ENCODE measurements at places on chromosomes 1 and 21. TPM values are rescaled to one million over a fixed set of nuclear protein-coding genes. Genes with fewer than 3 reads are reported as not detected.

The TMED5 gene
- 68.1 TPM for total RNA-seq

The KRTAP21-2 gene
- not detected for total RNA-seq

The SLAMF1 gene
- 0.22 TPM for total RNA-seq

The FABP3 gene
- not detected for total RNA-seq

The GBP5 gene
- 0.40 TPM for total RNA-seq

The PGM1 gene
- total RNA-seq: 0.31 TPM

DNA sequence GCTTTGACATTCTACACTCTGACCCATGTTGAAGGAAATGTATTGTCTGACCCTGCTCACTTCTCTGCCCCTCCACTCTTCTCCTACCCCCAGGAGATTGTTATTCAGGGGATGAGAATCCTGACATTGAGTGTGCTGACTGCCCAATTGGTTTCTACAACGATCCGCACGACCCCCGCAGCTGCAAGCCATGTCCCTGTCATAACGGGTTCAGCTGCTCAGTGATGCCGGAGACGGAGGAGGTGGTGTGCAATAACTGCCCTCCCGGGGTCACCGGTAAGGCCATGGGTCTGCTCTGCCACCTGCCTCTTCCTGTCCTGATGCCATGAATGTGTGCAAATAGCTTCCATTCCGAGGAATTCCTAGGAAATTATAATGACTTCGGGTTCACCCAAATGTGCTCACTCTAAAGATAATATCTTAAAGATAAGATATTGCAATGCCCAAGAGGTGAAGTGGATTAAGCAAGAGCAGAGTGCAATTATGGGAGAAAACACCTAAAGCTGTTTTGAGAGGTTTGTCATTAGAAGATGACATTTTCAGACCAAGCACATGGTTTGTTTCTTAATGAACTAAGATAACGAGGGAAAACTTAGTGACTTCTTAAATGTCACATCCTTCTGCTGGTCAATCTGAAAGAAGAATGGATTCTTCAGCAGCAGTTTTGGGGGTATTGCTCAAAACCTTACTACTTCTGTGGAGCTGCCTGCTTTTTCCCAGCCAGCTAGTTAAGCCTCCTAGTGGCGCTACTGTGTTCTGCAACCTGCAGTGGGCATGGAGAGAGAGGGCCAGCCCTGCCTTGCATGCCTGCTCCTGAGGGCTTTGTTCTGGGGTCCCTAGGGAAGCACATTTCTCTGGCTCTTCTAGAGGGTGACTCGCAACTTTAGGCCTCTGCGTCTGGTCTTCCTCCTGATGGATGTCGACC, 41.6 kb downstream of the LAMC2 start:
- H3K36me3 ChIP-seq: no peaks in the 10 kb centered on the region
- H3K4me3 ChIP-seq: no peak overlapping the region
- peaks cover 34% of the 10 kb centered on the region for H3K27me3 ChIP-seq
- H3K4me1 ChIP-seq: no peaks in the 10 kb centered on the region
- peak; percentile 71 for DNase-seq
- no peak overlapping the region for H3K27ac ChIP-seq

DNA sequence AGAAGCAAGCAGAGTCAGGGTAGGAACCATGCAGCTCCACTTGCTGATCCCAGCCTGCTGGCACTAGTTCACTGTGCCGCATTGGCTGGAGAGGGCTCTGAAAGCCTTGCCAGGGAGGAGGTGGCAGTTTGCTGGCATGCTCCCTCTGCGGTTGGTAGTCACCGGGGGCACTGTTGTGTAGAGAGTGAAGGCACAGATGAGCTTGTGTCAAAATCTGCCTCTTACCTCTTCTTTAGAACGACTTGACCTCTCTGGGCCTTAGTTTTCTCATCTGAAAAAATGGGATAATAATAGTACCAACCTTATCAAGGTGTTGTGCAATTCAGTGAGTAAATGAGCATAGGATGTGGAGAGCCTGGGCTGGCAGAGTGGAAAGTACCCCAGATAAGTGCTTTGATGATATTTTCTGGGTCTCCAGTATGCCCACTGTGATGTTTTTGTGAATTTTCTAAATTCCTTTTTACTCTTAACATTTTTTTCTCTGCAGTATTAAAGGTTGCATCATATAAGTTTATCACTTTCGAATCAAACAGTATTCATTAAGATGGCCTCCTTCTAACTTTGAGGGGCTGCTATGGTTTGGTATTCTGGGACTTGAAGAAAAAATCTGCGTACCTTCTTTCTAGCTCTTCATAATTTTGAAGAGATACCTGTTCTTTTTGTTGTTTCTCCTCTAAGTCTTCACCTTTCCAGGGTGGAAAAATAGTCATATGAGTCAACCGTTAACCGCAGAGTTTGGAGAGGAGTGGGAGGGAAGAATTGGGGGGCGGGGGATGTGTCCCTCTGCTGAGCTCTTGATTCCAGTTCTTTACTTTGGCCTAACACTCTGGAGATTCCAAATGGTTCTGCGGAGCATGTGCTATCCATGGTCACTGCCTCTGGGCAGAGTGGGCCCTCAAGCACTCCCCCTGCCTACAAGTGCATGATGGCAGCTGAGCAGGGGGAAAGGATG, 26.8 kb downstream of the SZRD1 start:
- H3K27me3 ChIP-seq: no peaks in the 10 kb centered on the region
- H3K36me3 ChIP-seq: peaks cover 63% of the 10 kb centered on the region
- H3K4me3 ChIP-seq: no peak overlapping the region
- peaks cover 18% of the 10 kb centered on the region for H3K4me1 ChIP-seq

- H3K4me1 ChIP-seq: no peaks in the 10 kb centered on the region
- H3K36me3 ChIP-seq: no peaks in the 10 kb centered on the region
- no peaks in the 10 kb centered on the region for H3K27me3 ChIP-seq
- H3K27ac ChIP-seq: no peak overlapping the region
- no peak overlapping the region for H3K4me3 ChIP-seq
- no peak for DNase-seq
These were observed 46.5 kb downstream of the CYP2J2 start for GRCh38 chr1:59879996-59880505.

GRCh38 chr1:29779146-29779545, 542.8 kb downstream of the PTPRU start:
- peaks cover 8% of the 10 kb centered on the region for H3K27me3 ChIP-seq
- H3K27ac ChIP-seq: no peak overlapping the region
- no peak for DNase-seq
- H3K4me3 ChIP-seq: no peak overlapping the region
- no peaks in the 10 kb centered on the region for H3K4me1 ChIP-seq
- no peaks in the 10 kb centered on the region for H3K36me3 ChIP-seq

DNA sequence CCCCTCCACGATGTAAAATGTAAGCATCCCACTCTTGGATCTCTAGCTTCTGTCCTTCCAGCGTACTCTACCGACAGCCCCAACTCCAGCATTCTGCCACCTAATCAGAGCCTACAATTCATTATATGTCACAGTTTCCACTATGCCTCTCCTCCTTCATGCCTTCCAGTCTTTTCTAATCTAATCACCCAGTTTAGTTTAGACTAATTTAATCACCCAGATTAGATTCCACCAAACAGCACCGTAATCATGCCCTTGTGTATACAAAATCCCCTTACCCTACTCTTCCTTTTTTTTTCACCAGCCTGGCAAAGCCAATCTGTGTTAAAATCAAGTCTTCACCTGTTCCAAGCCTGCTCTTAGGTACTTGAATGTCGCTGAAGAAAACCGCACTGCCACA, 49.8 kb upstream of the KANK4 start:
- H3K36me3 ChIP-seq: no peaks in the 10 kb centered on the region
- no peak overlapping the region for H3K27ac ChIP-seq
- no peaks in the 10 kb centered on the region for H3K27me3 ChIP-seq
- no peak overlapping the region for H3K4me3 ChIP-seq

DNA sequence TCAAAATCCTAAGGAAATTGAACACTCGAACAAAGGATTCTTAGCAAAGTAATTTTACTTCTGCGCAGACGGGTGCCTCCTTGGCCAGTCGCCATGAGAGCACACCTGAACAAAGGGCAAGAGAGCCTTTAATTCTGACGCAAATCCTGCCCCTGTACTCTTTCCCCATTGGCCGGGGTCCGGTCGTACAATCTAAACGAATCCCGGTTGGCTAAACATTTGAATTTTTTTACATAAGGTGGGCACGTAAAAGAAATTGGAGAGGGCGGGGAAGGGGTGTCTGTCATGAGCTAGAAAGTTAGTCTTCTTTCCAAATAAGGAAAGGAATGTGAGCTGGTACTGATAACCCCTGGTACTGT, 8.2 kb upstream of the IL22RA1 start:
- no peak for DNase-seq
- no peak overlapping the region for H3K4me3 ChIP-seq
- peaks cover 33% of the 10 kb centered on the region for H3K27me3 ChIP-seq
- H3K27ac ChIP-seq: no peak overlapping the region

- no peaks in the 10 kb centered on the region for H3K27me3 ChIP-seq
- H3K4me1 ChIP-seq: no peaks in the 10 kb centered on the region
- H3K4me3 ChIP-seq: no peak overlapping the region
- no peak overlapping the region for H3K27ac ChIP-seq
- DNase-seq: no peak
These were observed 130.9 kb downstream of the PBX1 start for GRCh38 chr1:164689672-164690511.

GRCh38 chr1:230900984-230901383, 32.7 kb upstream of the C1orf198 start:
- H3K27me3 ChIP-seq: peaks cover 8% of the 10 kb centered on the region
- H3K4me1 ChIP-seq: no peaks in the 10 kb centered on the region
- DNase-seq: no peak

- no peaks in the 10 kb centered on the region for H3K36me3 ChIP-seq
- H3K27ac ChIP-seq: no peak overlapping the region
- H3K27me3 ChIP-seq: no peaks in the 10 kb centered on the region
- no peaks in the 10 kb centered on the region for H3K4me1 ChIP-seq
- no peak overlapping the region for H3K4me3 ChIP-seq
These were observed 118.2 kb downstream of the MAGI3 start for GRCh38 chr1:113508364-113509164.

DNA sequence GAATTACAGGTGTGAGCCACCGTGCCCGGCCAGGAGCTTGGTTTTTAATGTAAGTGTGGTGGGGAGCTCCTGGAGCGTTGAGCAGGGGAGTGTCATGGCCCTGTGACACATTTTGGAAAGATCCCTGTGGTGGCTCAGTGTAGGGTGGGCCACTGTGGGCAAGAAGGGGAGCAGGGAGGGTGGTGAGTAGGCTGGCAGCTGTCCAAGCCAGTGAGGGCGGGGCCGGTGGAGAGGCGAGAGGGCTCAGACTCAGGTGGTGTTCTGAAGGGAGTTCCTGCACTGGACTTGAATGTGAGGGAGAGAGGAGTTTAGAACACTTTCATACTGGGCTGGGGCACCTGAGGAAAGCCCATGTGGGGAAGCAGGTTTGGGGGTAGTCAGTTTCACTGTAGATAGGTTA, 3.1 kb upstream of the EVA1B start:
- peaks cover 53% of the 10 kb centered on the region for H3K4me1 ChIP-seq
- peaks cover 4% of the 10 kb centered on the region for H3K36me3 ChIP-seq
- no peak overlapping the region for H3K4me3 ChIP-seq
- H3K27me3 ChIP-seq: no peaks in the 10 kb centered on the region
- peak; percentile 54 for DNase-seq

Data from K562 (cell line).